ENCODE measurements at places on chromosomes 4 and X.

GRCh38 chr4:90121676-90122354 lies 5.4 kb upstream of the CCSER1 start:
- DNase-seq: no peak

DNA sequence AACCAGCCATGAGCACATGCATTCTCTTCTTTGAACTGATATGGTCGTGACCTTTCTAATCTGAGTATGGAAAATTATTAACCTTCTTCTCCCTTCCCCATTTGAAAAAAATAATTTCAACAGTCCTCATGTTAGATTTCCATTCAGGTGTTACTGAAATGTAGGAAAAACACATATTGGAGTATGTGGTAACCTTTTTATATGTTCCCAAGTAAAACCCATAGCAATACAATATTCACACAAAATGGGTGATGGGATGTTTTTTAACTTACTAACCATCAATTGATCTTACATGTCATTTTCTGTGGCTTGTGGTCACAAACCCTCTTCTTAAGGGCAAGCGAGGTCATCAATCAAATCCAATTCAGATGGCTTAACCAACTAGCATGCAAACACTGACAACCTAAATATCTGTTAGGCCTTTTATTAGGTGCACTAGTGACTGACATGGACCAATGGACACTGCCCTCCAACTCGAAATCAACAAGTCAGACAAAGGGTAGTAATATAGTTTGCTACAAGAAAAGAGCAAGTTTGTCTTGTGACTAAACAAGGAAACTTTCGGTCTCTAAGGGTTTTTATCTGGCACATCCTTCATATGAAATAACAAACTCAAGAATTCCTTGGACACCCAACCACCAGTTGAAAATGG lies 74.3 kb downstream of the CAMK2D start:
- no peak for DNase-seq

- DNase-seq: no peak
Measured at GRCh38 chr4:11698846-11699590, 270.3 kb upstream of the HS3ST1 start.

DNA sequence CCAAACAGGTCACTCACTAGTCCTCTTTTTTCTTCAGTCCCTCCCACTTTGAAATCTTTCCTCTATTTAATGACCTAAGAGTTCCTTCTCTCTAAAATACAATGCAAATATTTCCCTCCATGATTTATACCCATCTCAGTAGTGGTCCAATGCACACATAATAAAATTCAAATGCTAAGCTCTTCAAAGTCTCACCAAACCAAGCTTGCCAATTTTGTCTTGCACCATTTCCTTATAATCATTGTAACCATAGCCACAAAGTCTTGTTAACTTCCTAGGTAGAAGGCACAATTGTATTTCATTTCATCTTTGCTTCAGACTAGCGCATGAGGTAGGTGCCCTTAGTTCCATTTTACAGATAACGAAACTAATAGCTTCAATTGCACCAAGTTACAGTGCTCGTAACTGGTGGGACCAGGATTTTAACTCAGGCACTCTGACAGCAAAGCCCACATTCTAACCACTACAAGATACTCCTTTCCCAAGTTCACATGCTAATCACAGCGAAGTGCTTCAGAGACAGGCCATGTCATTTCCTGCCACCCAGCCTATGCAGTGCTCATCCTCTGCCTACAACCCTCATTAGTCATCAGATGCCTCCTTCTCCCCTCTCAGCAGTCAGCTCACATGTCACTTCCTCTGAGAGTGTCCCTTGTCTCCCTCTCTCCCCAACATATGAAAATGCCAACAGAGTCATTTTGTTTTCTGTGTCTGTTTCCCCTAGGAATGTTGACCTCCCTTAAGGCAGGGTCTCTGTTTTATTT lies 66.9 kb upstream of the PPARGC1A start:
- DNase-seq: peak; percentile 74

DNA sequence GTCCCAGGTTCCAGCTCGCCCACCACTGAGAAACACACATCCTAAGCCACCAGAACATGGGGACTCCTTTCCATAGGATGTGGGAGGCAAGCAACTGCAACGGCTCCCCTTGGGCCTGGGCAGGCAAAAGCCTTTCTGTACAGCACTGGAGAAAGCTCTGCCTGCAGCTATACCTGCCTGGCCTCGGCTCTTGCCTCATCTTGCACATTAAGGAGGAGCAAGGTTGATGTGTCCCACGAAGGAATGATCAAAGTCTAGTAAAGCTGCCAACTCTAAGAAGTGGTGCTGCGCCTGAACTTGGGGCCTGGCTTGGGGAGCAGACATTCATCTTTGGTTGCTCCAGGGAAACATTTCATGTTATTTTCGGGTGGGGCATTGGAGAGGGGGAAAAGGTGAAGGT lies 19.6 kb downstream of the CCNG2 start:
- peak; percentile 60 for DNase-seq

DNA sequence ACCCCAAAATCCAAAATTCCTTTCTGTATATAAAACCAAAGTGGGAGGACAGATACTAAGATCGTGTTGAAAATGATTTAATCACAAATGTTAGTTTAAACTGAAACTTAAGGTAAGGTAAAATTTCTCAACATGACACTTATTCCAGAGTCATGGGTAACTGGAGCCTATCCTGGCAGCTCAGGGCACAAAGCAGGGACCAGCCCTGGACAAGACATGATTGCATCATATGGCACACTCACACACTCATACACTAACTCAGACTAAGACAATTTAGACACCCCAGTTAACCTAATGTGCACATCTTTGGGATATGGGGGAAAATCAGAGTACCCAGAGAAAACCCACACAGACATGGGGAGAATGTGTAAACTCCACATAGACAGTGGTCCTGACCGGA lies 244.1 kb upstream of the TEX13A start:
- no peak for DNase-seq

DNA sequence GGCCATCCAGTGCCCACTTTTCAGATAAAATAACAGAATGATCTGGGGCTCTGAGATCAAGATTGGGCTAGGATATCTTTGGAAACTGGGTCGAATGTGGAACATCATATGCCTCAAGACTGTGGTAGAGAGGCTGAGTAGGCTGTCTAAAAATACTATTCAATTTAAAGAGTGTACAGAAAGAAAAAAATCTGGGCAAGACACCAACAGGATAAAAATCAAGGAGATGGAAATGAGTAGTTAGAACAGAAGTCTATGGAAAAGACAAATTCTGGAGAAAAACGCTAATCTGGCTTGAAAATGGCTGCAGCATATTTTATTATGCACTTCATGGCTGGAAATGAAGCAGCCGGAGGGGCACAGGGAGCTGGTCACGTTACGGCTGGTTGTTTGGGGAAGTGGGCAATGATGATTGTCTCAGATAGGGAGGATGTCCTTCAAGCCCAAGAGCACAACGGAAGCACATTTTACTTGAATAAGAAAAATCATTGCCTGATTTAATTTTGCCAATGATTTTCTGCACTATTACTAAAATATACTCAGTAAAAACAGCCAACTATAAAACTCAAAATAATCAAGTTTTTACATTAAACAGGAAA lies 27.1 kb upstream of the MAPK10 start:
- no peak for DNase-seq

- DNase-seq: no peak
Measured at GRCh38 chr4:38049545-38050170, 89.5 kb downstream of the PTTG2 start.

- no peak for DNase-seq
Measured at GRCh38 chr4:34800953-34801352, 1443.4 kb downstream of the ARAP2 start.

GRCh38 chrX:105302246-105302645 lies 81.8 kb upstream of the TEX13A start:
- no peak for DNase-seq

DNA sequence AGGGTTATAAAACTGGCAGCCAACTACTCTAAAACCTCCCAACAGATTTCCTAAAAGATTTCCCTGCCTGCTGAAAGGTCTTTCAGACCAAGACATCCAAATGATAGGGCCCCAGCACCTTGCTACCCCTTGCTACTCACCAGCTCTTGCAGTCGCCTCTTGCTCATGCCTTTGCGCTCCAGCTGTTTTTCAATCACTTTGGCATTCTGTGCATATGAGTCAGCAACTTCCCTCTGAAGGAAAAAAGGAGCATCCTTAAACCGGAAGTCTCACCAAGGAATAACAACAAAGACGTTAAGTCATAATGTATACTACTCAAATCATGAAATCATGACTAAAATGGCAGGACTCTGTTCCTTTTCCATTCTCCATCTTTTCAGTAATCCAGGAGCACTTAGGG lies 24.0 kb downstream of the STEEP1 start:
- peak; percentile 63 for DNase-seq

- DNase-seq: no peak
Measured at GRCh38 chr4:77188498-77189220, 31.7 kb downstream of the CCNG2 start.

GRCh38 chr4:130511776-130512175 lies 1415.8 kb downstream of the C4orf33 start:
- DNase-seq: no peak

- no peak for DNase-seq
Measured at GRCh38 chr4:30722359-30723200, 2.4 kb downstream of the PCDH7 start.

DNA sequence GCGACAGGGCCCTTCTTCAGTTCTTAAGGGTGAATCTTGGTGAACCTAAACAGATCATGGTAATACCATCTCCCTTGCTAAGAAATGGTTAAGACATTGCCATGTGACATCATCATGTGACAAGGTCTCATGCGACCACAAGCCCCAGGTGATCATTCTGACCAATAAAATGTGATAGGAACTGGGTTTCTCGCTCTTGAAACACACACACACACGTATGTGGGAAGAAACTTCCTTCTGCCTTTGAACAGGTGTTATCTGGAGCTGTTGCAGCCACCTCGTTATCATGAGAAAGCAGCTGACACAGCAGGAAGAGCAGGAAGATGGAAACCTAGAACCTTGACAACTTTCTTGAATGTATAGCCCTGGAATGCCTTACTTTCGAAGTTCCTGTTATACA lies 10.2 kb downstream of the SOD3 start:
- no peak for DNase-seq

DNA sequence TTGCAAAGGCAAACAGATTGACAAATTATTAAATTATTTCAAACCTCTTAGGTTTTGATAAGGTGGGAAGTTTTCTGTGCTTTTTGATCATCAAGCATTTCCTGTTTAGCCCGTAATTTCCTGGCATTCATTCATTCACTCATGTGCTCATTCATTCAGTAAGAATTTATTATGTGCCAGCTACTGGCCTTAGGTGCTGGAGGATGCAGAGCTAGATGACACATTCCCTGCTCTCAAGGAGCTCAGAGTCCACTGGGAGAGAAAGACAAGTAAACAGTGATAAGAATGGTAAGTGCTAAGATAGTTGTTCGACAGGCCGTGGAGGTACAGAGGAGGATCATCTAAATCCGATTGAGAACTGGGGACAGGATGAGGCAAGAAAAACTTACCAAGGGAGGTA lies 153.0 kb downstream of the DCTD start:
- no peak for DNase-seq

GRCh38 chrX:10102046-10102704 lies 54.6 kb upstream of the CLCN4 start:
- DNase-seq: no peak

GRCh38 chr4:15010038-15010585 lies 7.8 kb downstream of the CPEB2 start:
- DNase-seq: no peak

GRCh38 chr4:62618042-62618441 lies 1417.9 kb downstream of the ADGRL3 start:
- no peak for DNase-seq

DNA sequence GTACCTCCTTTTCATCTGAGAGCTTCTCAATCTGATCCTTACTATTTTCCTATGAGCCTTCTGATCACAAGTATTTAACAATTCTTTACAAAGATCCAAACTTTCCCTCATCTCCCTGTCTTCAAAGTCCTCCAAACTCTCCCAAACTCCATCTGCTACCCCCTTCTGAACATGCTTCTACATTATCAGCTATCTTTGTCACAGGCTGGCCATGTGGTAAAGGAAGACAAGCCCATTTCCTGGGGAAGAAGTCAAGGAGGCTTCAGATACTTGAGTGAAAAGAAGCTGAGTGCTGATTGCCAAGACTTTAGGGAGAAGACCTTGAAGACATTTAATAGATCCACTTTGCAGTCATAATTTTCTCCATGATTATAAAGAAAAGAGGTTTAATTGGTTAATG lies 231.4 kb downstream of the CWH43 start:
- no peak for DNase-seq

DNA sequence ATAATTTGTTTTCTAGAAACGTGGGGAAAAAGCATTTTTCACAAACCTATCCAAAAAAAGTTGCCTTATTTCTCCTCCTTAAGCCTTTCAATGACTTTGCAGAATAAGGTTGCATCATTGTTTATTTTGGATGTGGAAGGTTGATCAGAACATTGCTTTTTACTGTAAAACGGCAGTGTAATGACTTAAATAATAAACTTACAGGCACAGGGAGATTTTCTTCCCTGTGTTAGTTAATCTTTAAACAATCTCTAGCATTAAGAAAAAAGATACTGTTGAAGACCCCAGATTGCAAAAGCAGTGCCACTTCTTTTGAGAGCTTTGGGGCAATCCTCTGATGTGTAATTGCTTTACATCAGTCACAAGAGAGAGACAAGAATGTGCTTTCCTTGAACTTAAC lies 153.4 kb downstream of the ARX start:
- no peak for DNase-seq

GRCh38 chr4:30866346-30866745 lies 146.2 kb downstream of the PCDH7 start:
- no peak for DNase-seq

- DNase-seq: no peak
Measured at GRCh38 chr4:2116687-2117400, 57.7 kb downstream of the NAT8L start.

DNA sequence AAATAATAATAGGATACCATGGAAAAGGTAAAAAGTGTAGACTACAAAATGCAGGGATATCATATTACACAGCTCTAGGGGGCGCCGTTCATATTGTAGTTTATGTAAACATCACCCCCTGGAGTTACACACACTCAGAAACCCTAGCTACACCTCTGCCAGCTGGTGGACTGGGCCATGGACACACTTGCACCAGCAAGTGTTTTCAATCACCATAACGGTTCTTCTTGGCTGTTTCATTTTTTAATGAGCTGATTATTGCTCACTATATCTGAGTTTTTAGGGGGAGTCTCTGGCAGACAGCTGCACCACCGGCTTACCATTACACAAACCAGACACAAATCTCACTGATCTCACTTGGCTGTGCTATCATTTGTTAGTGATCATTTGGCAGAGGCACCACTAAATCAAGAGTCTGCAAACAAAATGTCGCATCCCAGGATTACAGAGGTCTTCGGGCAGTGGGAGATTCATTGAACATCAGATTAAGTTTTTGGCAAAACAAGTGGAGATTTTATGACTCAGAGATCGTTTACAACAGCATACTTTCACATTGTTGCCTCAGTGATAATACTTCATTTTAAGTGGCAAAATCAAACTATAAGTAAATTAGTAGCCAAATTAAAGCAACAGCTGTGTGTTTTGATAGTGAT lies 185.7 kb downstream of the UNC5C start:
- peak; percentile 55 for DNase-seq

- DNase-seq: no peak
Measured at GRCh38 chrX:129618997-129619396, 35.8 kb downstream of the APLN start.
